ENCODE measurements at places on chromosomes 12 and 14.

DNA sequence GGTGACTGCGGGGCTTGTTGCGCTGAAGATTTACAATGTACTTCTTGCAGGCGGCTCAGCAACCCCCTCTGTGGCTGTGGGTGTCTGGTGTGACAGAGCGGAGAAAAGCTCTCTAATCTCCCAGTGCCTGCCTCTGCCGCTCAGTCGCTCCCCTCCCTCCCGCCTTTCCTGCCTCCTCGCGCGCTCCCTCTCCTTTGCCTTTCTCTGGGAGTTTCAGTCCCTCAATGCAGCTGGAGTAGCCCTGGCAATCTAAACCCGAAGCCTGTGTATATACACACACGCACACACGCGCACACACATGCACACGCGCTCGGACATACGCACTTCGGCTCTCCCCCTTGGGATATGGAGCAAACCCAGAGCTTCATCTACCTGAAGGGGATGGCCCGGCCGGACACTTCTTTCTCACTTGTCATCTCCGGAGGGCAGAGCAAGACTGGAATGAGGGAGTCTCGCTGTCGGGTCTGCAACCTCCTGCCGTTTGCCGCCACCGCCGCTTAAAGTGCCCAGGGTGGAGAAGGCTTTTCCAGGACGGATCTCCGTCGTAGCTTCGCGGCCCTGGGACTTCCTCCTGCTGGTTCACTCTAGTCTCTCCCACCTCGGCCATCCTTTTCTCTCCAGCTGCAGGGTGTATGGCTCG lies 599 bp upstream of the TRHDE start:
- H3K27ac ChIP-seq, result peak overlapping the region; percentile 72
- DNase-seq, result peak; percentile 50
- H3K27me3 ChIP-seq, result peaks cover 63% of the 10 kb centered on the region
- peaks cover 17% of the 10 kb centered on the region for H3K4me1 ChIP-seq
- peak overlapping the region; percentile 54 for H3K4me3 ChIP-seq

- no peak for DNase-seq
- H3K4me3 ChIP-seq, result no peak overlapping the region
- H3K36me3 ChIP-seq, result no peaks in the 10 kb centered on the region
- H3K4me1 ChIP-seq, result peaks cover 33% of the 10 kb centered on the region
- H3K27ac ChIP-seq, result peak overlapping the region; percentile 77
Measured at GRCh38 chr14:81269100-81269978, 48.6 kb upstream of the GTF2A1 start.

- H3K27ac ChIP-seq, result no peak overlapping the region
- H3K36me3 ChIP-seq, result no peaks in the 10 kb centered on the region
- no peaks in the 10 kb centered on the region for H3K4me1 ChIP-seq
- no peak for DNase-seq
Measured at GRCh38 chr12:91975891-91976290, 169.8 kb downstream of the BTG1 start.

GRCh38 chr14:32080001-32080510 lies 3.0 kb downstream of the ARHGAP5 start:
- no peaks in the 10 kb centered on the region for H3K27me3 ChIP-seq
- no peak overlapping the region for H3K4me3 ChIP-seq
- peaks cover 72% of the 10 kb centered on the region for H3K4me1 ChIP-seq

- no peak for DNase-seq
- H3K27me3 ChIP-seq, result no peaks in the 10 kb centered on the region
- no peak overlapping the region for H3K27ac ChIP-seq
- no peaks in the 10 kb centered on the region for H3K4me1 ChIP-seq
- H3K36me3 ChIP-seq, result no peaks in the 10 kb centered on the region
- H3K4me3 ChIP-seq, result no peak overlapping the region
Measured at GRCh38 chr12:21710958-21711775, 53.5 kb upstream of the LDHB start.

GRCh38 chr12:66320996-66321395 lies 18.7 kb downstream of the HELB start:
- no peaks in the 10 kb centered on the region for H3K27me3 ChIP-seq
- H3K4me1 ChIP-seq, result peaks cover 2% of the 10 kb centered on the region
- no peak for DNase-seq

DNA sequence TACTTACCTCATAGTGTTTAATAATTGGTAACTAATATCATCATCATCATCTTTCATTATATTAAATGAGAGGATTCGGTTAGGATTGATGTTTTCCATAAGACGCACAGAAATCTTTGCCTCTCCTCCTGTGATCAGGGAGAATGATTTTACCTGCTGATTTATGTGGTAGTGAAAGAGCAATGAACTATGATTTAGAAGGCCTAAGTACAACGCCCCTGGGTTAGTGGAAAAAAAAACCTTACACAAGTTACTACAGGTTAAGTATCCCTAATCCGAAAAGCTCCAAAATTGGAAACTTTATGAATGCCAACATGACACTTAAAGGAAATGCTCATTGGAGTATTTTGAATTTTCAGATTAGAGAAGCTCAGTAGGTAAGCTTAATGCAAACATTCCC lies 55.8 kb downstream of the ARID2 start:
- no peaks in the 10 kb centered on the region for H3K36me3 ChIP-seq
- peaks cover 11% of the 10 kb centered on the region for H3K4me1 ChIP-seq
- H3K4me3 ChIP-seq, result no peak overlapping the region
- DNase-seq, result no peak
- no peak overlapping the region for H3K27ac ChIP-seq
- no peaks in the 10 kb centered on the region for H3K27me3 ChIP-seq

DNA sequence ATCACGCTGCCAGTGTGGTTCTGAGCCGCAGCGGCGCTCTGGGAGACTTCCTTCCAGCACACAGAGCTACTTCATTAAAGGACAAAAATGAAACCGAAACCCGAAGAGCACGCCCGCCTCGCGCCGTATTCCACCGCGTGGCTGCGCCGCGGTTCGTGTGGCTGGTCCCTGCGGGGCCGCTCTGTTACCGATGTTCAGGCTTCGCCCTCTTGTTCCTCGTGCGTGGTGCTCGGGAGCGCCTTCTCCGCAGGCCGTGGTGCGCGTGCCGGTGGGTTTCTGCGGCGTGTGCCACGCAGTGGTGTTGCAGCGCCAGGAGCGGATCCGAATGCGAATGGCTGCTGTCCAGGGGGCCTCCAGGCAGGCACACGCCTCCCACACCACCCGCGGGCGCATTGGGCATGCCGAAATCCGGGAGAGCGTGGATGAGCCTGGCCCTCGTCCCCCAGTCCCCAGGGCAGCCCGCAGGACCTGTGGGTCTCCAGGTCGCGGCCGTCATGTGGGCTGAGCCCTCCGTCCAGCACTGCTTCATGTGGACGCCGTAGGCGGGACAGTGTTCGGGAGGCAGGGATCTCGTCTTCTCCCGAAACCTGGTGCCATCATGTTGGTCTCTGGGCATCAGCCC lies 91.2 kb downstream of the ADGRD1 start:
- DNase-seq, result peak; percentile 69
- no peak overlapping the region for H3K27ac ChIP-seq
- H3K4me1 ChIP-seq, result no peaks in the 10 kb centered on the region
- H3K27me3 ChIP-seq, result no peaks in the 10 kb centered on the region

DNA sequence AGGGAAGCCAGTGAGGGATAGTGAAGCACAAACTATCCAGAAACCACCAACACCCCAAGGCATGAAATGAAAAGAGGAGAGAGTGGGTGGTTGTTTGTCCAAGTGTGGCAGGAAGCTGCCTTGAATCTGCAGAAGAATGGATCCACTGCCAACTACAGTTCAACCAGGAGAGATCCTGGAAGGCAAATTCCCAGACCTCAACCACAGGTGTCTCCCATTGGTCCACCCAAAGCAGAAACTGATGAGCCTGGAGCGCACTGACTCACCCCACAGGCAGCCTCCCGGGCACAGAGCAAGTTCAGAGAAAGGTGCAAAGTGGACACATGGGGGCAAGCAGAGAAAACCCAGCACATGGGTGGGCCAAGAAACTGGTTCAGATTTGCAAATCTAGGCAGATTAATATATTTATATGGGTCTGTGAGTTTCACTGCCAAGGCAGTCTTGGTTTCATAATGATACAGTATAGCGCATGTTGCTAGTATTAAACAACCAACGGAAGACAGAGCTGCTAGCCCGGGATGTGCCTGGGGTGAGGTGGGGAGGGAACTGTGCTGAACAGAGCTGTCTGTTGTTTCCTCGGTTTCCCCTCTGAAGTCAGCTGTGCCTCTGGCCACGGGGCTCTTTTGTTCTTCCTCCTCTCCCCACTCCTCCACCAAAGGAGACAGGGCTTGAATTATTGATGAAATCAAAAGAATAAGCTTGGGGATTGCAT lies 416.2 kb upstream of the CCDC196 start:
- no peak for DNase-seq
- no peaks in the 10 kb centered on the region for H3K27me3 ChIP-seq
- no peaks in the 10 kb centered on the region for H3K36me3 ChIP-seq
- no peaks in the 10 kb centered on the region for H3K4me1 ChIP-seq
- no peak overlapping the region for H3K27ac ChIP-seq
- H3K4me3 ChIP-seq, result no peak overlapping the region

- no peak overlapping the region for H3K4me3 ChIP-seq
- H3K27me3 ChIP-seq, result no peaks in the 10 kb centered on the region
- no peaks in the 10 kb centered on the region for H3K4me1 ChIP-seq
- peaks cover 33% of the 10 kb centered on the region for H3K36me3 ChIP-seq
Measured at GRCh38 chr14:90556012-90556477, 159.2 kb downstream of the CALM1 start.

- no peaks in the 10 kb centered on the region for H3K27me3 ChIP-seq
- no peak overlapping the region for H3K4me3 ChIP-seq
- no peaks in the 10 kb centered on the region for H3K36me3 ChIP-seq
- H3K4me1 ChIP-seq, result no peaks in the 10 kb centered on the region
Measured at GRCh38 chr12:32248441-32249140, 141.9 kb downstream of the BICD1 start.

DNA sequence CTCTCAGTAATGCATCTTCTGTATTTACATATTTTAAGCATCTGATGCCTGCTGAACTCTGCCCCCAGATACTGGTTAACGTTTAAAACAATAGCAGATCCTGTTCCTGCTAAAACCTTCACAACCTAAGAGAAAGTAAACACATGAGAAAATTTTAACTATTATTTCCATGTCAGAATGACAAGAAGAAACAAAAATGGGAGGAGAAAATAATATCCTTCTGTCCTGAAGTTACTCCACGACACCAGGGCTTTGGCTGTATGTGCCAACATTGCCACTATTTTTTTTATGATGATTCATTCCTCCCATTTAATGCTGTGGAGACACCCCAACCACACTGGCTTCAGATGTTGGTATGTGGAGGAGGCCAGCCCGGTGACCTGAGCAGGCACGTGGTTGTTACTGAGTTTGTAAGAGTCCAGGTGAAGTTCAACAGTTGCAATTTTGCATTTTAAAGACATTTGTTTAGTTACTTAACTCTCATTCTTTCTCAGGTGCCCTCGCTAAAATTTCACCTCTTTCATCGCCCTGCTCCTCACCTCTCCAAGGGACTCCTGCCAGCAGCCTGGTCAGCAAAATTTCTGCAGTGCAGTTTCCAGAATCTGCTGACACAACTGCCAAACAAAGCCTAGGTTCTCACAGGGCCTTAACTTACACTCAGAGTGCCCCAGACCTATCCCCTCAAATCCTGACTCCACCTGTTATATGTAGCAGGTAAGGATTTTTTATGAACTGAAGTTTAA lies 65.5 kb upstream of the SLCO1C1 start:
- no peak for DNase-seq
- no peak overlapping the region for H3K27ac ChIP-seq
- no peaks in the 10 kb centered on the region for H3K27me3 ChIP-seq
- H3K4me3 ChIP-seq, result no peak overlapping the region

DNA sequence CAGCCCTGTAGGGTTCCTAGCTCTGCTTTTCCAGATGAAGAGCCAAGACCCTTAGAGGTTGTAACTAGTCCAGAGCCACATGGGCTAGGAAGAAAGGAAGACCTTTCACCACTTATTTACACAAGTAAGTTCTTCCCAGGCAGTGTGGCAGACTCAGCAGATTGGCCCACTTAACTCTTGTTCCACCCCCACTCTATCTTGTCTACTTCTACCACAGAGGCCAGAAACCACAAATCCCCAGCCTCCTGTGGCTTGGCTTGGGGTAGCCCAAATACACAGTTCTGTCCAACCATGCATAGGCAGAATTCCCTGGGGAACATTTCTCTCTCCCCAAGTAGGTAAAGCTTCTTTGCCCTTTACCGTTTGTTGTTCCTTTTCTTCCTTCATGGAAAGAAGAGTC lies 383.5 kb downstream of the RGS6 start:
- no peaks in the 10 kb centered on the region for H3K36me3 ChIP-seq
- H3K27ac ChIP-seq, result no peak overlapping the region
- H3K4me1 ChIP-seq, result no peaks in the 10 kb centered on the region
- no peak overlapping the region for H3K4me3 ChIP-seq

- H3K27me3 ChIP-seq, result no peaks in the 10 kb centered on the region
- H3K27ac ChIP-seq, result no peak overlapping the region
- H3K4me3 ChIP-seq, result no peak overlapping the region
Measured at GRCh38 chr12:72207486-72208409, 64.4 kb upstream of the TRHDE start.

GRCh38 chr12:25249931-25250738 lies 594 bp downstream of the KRAS start:
- peaks cover 6% of the 10 kb centered on the region for H3K36me3 ChIP-seq
- peak; percentile 95 for DNase-seq
- H3K27me3 ChIP-seq, result no peaks in the 10 kb centered on the region
- H3K27ac ChIP-seq, result peak overlapping the region; percentile 98
- H3K4me3 ChIP-seq, result peak overlapping the region; percentile 80

All from spleen (tissue), 13 donors.